ENCODE measurements at places on chromosomes 7 and 10.

- no peak for DNase-seq
Observed at GRCh38 chr7:112789453-112789816, 758 bp downstream of the TMEM168 start.

DNA sequence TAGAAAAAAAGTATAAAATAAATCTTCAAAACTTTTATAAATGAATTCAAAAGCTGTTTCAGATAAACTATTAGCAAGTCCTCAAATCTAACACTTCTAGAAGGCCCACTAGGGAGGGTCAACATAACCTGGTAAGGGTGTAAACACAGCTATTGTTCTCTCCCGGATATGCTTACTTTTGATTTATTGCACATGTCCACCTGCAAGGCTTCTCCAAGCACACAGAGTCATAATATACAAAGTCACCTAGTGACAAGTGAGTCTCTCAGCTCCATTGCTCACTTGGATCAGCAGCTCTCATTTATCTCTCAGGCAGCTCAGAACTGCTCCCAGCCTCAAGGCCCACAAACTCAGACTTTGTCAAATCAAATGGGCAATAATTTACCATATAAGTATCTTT lies 44.0 kb upstream of the COL1A2 start:
- DNase-seq, result no peak

DNA sequence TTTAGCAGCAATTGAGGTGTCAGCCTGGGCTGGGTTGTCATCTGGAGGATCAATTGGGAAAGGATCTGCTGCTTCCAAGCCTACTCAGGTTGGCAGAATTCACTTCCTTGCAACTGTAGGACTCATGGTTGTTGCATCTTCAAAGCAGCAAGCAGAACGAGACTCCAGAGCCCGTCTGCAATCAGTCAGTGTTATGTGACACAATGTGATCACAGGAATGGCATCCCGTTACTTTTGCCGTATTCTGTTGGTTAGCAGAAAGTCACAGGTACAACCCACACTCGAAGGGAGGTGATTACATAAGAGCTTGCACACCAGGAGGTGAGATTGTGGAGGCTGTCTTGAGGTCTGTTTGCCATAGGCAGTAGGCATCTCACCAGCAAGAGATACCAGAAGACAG lies 15.4 kb upstream of the LYZL1 start:
- no peak for DNase-seq

DNA sequence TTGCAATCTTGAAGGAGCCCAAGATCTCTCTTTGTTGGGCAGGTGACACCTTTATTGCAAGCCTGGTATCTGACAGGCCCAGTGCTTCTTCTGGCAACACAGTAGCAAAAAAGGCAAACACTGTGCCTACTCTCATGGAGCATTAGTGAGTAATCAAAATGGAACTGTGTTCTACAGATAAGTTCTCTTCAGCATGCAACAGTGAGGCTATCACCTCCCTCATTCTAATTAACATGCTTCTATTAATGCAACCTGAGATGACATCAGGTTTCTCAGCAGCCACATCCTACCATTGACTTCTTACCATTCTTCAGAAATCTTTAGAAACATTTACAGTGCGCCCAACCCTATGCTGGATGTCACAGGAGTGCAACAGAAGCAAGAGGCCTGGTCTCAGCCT lies 77.9 kb upstream of the KCNMA1 start:
- DNase-seq, result no peak

DNA sequence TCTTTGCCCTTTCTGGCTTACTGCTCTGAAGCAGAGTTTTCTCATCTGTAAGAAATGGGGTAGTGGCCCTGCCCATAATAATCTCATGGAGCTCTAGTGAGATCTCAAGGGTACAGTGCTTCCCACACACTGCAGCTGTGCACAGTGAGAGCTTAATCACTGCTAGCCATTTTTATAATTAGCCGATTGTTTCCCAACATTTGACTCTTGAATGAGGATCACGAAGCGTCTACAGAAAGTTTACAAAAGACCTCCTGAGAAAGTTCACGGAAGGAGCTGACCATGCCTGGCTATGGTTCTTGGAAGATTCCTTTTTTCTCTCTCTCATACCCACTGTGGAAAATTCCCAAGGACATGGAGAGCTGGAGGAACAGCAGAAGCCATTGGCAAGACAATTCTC lies 70.4 kb downstream of the FAM171A1 start:
- no peak for DNase-seq

- no peak for DNase-seq
Observed at GRCh38 chr7:96284835-96285234, 37.1 kb downstream of the SLC25A13 start.

DNA sequence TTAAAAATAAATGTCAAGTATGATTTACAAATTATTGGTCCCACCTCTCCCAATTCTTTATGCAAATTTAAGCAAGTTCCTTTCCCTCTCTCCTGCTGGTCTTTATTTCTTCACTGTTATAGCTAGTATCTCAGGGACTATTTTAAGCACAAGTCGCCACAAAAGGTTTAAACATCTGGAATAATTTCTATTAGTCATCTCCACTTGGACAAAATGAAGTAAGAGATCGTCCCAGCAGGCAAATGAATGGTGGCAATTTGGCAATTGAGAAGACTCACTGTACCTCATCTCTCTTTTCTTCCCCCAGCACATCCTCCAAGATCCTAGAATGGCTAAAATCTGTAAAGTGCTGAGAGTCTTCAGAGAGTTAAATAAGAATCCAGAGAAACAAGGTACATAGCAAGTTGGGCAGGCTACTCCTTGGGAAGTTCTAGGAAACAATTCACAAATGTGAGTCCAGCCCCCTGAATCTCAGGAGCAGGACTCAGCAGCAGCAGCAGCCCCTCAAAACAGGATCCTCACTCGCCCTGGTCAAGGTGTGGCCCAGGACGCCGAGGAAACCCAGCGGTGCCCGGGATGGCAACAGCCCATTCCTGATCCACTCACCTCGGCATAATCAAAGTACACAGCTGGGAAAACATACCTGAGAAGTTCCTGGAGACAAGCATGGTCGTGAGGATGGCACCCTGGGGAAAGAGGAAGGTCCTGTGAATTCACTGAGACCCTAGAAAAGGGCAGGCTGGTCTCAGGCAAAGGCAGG lies 30.3 kb upstream of the NDST2 start:
- no peak for DNase-seq

GRCh38 chr7:28190077-28190710 lies 9.6 kb upstream of the JAZF1 start:
- no peak for DNase-seq

DNA sequence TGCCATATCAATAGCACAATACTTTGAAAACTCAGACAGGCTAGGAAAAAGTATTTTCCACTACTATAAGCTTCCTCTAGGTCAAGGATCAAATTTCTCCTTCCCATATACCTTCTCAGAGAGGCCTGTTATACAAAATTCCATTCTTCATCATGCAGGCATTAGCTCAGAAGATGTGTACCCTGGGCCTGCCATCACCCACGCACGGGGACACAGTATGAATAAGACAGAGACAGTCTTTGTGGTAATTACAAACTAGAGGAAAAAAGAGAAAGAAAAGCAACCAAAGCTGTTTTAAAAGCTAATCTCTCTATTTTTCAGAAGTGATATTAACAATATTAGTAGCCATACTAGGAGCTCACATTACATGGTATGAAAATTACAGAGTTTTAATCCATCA lies 236.8 kb upstream of the AOAH start:
- DNase-seq, result no peak

DNA sequence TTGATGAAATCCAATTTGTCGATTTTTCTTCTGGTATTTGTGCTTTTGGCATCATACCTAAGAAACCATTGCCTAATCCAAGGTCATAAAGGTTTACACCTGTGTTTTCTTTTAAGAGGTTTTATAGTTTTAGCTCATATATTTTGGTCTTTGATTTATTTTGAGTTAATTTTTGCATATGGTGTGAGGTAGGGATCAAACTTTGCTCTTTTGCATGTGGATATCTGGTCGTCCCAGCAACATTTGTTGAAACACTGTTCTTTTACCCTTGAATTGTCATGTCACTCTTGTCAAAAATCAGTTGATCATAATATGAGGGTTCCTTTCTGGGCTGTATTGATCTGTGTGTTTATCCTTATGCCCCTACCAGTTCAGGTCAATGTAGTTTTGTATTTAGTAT lies 232.5 kb upstream of the SH2B2 start:
- DNase-seq, result no peak

- no peak for DNase-seq
Observed at GRCh38 chr10:33897291-33897752, 562.9 kb upstream of the NRP1 start.

GRCh38 chr7:81662531-81662930 lies 107.3 kb downstream of the HGF start:
- no peak for DNase-seq

DNA sequence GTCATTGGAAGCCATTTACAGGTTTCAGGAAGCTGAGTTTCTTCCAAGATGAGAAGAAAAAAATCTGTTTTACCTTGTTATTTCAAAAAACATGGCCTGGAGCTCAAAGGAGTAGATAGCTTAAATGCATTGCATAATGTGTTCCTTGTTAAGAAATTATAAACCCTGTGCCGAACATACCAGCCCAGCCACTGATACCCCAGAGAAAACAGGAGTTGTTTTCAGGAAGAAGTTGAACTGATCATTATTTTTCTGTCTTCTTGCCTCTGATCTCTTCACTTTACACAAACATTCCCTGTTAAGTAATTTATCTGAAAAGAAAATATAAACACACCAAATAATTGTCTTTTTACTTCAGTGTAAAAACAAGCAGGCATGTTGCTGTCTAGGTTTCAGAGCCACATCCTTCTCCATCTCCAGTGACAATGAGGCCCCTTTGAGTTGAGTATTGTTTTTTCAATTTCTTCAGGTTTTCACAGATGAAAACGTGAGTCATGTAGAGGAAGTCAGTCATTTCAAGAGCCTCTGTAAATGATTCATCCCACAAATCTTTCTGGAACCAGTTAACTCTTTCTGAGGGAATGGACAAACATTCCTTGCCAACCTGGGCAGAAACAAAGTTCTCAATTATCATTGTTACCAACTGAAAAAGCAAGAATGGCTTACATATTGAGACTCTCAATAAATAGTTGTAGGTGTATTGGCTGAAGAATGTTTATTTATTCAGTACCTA lies 244.2 kb downstream of the IPMK start:
- no peak for DNase-seq

DNA sequence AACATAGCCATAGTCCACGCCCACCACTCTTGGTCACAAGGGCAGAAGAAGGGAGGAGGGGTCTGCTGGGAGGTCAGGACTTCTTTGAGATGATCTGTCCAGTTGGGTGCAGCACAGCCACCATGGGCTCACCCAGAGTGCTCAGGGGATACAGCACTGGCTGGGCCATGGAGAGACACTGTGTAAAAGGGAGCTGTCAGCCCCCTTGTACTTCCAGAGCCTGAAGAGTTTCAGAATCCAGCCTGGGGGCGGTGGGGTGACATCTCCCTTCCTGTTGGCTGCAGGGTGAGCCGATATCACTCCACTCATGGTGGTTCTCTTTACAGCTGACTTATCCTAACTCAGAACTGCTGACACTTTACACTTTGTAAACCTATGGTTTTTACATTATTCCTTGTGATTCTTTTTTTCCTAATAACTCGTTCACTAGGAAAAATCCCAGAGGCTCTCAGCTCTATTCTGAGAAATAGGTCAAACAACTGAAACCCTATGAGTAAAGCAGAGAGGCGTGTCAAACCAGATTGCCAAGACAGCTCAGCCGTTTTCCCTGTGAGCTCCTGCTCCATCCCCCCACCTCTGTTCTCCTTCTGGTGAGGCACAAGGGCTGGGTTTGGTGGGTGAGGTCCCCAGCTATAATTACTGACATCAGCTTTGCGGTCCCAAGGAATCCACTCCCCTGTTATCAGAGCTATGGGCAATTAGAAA lies 3.2 kb upstream of the MRPS24 start:
- peak; percentile 14 for DNase-seq

DNA sequence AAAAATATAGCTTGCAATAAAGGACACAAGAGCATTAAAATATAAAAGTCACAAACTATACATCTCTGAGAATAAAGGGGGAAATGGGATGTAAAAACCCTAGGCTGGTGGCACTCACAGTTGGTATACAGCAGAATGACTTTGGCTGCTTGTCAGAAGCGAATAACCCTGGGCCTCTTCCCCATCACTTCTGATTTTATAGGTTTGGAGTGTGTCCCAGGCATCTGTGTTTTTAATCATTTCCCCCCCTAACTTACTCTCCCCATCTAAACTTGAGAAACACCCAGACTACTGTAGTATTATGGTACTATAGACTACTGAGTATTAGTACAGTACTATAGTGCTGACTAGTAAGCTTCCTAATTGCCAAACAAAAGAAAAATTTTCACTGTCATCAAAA lies 1.8 kb upstream of the RPA3 start:
- DNase-seq, result no peak

DNA sequence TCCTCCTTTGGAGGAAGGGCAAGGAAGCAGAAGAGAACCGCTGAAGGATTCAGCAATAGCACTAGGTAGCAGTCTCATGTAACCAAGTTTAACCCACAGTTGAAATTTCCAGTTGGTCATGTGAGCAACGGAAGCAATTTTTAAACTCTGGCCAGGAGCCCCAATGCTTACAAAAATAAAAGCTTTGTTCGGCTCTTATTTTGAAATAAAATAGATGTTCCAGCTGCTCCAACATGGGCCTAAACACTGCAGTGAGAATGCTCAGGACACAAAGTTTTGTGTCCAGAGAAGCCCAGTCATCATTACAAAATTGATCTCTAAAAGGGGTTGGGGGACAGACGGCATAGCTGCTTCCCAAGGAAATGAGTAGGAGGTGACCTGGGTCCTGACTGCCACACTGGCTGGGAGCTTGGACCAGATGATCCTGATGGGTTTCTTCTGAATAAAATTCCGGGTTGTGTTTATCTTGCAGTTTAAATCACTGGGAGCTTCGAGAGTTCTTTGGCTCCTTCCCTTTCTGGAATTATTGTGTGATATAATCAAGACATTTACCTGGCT lies 452 bp upstream of the TMEM140 start:
- no peak for DNase-seq

DNA sequence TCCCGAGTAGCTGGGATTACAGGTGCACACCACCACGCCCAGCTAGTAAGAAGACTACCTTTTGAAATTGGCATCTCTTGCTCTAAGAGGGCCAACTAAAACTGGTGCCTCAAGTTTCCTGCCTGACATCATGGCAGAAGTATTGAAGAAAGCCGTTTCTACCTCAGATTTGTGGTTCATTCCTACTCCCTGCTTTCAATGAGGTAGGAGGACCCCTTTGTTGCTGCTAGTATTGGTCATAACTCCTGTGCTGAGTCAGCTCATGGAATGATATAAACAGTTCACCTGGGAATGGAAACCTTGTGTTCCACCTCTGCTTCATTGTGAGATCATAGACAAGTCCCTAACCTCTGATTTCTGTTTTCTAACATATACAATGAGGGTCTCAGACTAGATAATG lies 82.8 kb downstream of the CDK6 start:
- DNase-seq, result no peak

DNA sequence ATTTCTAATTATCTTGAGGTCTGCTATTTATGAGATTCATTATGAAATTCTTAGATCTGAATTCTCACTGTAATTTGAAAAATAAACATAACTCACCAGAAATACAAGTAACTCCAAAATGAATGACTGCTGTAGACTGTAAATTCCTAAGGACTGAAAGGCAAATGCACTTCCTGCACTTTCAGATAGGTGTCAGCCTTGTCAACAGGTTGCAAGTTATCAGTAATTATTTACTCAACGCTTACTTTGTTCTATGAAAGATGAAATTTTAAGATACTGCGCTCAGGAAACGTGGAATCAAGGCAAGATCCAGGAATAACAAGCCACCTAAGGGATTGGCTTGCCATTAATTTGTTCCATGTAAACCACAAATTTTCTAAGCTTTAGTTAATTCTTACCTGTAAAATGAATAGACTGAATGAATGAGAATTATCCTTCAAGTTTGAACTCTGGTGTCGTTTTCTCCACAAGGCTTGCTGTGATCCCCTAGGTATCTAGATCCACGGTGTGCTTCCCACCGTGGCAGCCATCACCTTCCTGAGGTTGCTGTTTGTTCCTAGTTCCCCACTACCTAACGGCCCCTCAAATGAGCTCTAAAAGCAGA lies 12.6 kb downstream of the DHX32 start:
- DNase-seq, result no peak

All from anterior cingulate cortex (tissue), 58 donors.